GDM1 (cell line): ENCODE measurements at places on chromosomes 12 and 14.
A peak's percentile ranks its signal among the peaks of the same experiment; 100 is the strongest.

DNA sequence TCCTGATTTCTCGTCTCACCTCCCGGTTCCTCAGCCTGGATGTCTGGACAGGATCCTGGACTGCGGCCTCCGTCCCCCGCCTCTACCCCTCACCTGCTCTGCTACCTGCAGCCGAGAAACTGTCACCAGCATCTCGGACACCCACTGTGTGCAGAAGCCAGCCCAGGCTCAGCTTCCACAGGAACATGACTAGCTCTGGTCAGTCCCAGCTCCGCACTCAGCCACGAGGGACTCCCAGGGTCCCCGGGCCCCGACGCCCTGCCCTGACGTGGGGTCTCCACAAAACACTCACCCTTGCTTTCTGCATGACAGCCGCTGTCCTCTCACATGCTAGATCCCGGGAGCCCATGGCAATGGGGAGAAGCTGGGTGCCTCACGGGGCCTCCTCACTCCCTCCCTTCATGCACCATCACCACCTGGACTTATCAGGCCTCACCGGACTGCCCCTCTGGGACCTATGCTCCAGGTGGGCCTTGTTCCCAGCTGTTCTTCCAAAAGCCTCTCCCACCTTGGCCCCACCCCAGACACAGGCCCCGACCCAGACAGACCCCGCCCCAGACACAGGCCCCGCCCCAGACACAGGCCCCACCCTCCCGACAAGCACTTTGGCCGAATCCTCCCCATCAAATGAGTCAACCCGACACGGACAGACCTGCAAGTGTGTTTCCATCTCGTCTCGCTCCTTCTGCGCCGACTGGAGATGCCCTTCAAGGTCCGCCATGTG, 26.9 kb upstream of the ANKLE2 start:
- DNase-seq = no peak

- DNase-seq = no peak
Observed at GRCh38 chr12:41073633-41074472, 114.3 kb upstream of the PDZRN4 start.

DNA sequence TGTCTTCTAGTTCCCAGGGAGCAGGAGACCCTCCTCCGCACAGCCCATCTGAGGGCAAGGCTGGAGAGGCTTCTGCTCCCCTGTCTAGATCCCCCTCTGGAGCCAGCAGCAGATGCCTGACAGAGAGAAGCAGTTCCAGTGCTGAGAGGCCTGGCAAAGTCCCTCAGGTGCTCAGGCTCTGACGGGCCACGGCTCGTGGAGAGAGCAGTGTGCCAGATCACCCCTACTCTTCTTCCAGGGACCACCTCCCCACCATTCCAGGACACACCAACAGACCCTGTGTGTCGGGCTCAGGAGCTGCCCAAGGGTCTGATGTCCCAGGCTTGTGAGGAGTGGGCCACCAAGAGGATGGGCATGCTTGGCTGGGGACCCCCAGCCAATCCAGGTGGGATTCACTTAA, 22.5 kb upstream of the C14orf180 start:
- DNase-seq = no peak

DNA sequence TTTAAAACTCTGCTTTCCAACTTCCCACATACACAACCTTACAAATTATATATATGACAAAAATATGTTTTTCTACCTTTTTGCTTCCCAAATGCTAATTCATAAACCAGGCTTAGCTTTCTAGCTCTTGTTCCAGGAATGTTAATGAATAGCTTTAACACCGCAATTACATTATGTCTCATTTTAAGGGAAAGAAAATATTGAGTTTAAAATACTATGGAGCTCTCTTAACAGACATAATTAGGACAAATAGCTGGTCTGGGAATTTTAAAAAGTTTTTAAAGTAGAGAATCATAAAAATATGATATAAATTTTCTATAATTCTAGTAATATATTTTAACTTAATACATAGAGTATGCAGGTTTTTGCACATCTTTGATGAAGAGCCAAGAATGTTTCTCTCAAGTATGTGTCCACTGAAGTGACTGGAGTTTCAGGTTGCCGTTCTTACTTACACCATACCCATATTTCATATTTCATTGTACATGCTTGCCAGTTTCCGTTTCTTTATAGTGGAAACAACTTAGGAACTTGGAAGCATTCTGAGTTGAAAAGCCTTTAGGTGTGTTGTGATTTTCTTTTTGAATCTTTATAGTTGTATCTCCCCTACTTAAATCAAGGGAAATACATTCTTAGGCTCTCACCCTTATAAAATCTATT, 90.6 kb upstream of the SLCO1C1 start:
- no peak for DNase-seq

DNA sequence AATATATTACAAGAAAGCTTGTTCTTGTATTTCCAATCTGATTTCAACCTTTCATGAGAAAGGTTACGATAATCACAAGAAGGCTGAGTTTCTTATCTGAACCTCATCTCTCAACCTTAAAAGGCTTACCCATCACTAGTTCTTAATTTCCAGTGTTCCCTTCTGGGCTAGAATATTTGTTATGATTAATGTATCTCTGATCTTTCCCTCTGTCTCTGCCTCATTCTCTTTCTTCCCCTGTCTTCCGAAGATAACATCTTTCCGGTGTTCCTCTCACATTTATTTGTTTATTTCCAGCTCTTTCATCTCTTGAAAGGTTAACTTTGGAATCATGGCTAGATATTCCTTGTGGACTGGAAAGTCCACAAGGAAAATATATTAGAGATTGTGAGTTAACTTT, 255.9 kb downstream of the SLC6A15 start:
- no peak for DNase-seq

DNA sequence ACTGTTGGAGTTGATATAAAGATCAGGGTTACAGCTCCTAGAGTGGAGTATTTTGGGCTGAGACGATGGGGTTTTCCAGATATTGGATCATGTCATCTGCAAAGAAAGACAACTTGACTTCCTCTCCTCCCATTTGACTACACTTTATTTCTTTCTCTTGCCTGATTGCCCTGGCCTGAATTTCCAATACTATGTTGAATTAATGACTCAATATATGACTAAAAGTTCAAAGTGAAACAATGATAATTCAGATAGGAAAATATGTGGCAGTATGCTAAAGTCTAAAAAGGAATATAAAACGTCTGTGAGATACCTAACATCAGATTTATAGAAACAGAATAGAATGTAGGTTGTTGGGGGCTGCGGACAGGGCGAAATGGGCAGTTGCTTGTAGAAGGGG, 72.2 kb downstream of the BHLHE41 start:
- DNase-seq = no peak

DNA sequence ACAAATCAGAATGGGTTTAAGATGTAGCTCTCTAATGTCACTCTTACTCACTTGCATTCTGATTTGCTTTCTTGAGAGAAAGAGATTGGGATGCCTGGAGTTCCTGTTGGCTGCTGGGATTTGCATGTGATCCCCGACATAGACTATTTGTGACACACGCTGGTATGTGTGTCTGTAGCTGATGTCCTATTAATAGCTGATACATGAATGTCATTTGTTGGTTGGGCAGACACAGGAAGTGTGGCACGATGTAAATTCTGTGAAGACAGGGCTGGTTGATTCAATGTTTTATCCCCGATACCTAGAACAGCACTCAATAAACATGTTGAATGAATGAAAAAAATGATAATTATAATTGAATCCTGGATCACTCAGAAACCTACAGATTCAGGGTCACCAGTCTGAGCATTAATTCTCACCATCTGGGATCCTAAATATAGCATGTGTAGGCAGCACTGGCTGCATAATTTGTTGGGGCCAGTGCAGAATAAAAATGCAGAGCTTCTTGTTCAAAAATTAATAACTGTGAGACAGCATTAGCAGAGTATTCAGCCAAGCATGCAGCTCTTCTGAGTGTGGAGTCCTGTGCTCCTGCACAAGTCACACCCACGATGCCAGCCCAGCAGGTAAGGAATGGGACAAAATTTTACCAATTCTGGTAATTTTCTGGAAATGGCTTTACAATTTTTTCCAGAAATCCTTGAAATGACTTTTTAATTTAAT, 35.5 kb upstream of the SOCS2 start:
- no peak for DNase-seq

DNA sequence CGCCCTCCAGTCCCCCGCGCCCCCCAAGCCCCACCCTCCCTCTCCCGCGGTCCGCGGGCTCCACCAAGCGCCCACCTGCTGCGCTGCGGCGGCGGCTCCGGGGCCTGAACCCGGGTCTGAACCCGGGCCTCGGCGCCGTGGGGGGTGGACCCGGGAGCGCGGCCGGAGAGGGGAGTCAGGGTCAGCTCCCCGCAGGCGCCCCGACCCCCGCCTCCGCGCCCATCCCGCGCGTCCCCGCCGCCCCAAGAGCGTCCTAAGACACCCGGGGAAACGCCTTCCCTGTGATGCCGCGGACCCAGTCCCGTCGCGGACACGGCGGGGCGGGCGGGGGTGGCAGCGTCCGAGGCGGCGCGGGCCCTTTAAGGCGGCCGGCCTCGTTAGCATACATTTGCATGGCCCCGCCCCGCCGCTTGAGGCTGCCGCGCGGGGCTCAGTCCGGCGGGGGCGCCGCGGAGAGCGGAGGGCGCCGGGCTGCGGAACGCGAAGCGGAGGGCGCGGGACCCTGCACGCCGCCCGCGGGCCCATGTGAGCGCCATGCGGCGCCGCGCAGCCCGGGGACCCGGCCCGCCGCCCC, at the start of gene MMP17:
Gene MMP17 (plus strand): TSS at position 433 of the 574 bp plus-strand sequence. CDS start 102 bp downstream, at position 535.
- no peak for DNase-seq

DNA sequence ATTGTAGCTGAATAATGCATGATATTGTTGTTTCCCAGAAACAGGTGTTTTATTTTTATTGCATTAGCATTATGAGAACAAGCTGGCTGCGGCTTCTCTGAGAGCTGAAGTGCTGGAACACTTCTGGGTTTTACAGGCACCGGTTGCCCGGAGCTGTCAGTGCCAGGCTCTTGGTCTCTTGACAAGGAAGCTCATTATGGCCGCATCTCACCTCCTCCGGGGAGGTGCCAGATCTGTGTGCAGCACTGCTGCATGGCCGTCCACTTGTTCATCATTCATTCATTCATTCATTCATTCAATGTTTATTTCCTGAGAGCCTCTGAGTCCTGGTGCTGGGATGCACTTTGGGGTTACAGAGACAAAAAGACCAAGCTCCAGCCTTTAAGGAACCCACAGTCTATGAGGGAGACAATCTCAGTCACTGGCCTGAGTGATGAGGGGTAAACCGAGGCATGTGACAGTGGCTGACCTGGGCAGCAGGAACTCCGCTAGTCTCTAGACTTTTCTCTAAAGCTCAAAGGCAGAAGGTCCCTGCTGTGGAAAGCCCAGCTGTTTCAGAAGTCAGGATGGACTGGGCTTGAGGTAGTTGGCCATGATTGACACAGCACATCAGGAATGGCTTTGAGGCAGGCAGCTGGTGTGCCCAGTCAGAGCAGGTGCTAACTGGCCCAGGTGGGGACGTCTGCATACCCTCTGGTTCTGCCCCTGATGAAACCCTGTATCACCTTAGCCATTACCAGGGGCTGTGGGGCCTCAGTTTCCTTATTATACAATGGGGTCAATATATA, 181.0 kb downstream of the ADGRD1 start:
- no peak for DNase-seq

GRCh38 chr14:34642595-34642994, 12.6 kb upstream of the SNX6 start:
- no peak for DNase-seq

DNA sequence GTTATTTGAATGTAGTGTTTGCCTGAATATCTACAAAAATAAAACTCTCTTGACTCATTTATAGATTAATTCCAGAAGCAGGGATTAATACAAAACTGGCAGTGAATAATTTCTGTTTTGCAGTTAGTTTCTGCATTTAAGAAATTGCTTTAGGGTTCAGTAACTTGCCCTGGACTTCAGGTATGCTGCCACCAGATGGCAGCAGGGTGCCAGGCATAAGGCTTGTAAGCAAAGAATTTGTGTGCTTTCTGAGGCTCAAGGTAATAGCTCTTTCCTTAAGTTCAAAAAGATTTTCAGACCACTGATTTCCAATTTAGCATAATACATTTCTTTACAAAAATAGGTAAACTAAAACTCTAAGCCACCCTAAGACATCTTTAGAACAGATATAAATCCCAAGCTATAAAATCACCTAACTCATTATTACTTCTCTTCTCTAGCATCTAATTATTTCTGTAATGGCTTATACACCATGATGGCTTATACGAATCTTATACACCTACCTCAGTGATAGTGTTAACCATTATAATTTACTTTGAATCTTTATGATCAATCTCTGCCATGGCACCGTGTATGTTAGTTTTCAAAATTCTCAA, 398.3 kb downstream of the APAF1 start:
- peak; percentile 15 for DNase-seq
